NCI-H2171 (cell line): ENCODE measurements at places on chromosomes 3 and 15.

DNA sequence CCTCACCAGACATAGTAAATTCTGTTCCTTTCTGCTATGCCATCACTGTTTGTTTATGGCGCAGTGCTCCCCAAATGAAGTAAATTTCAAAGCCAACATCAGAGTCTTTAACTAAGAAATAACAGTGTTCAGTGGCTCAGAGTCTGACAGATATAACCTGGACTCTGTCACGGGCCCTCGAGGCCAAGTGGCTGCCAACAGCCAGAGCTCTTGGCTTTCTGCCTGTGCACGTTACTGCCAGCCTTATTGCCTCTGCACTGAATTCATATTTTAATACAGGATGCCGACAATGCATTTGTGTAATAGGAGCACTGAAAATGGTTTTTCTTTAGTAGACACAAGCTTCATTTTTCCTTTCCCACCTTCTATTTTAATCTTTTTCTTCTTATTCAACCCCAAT, 219.9 kb downstream of the NLGN1 start:
- DNase-seq = no peak

DNA sequence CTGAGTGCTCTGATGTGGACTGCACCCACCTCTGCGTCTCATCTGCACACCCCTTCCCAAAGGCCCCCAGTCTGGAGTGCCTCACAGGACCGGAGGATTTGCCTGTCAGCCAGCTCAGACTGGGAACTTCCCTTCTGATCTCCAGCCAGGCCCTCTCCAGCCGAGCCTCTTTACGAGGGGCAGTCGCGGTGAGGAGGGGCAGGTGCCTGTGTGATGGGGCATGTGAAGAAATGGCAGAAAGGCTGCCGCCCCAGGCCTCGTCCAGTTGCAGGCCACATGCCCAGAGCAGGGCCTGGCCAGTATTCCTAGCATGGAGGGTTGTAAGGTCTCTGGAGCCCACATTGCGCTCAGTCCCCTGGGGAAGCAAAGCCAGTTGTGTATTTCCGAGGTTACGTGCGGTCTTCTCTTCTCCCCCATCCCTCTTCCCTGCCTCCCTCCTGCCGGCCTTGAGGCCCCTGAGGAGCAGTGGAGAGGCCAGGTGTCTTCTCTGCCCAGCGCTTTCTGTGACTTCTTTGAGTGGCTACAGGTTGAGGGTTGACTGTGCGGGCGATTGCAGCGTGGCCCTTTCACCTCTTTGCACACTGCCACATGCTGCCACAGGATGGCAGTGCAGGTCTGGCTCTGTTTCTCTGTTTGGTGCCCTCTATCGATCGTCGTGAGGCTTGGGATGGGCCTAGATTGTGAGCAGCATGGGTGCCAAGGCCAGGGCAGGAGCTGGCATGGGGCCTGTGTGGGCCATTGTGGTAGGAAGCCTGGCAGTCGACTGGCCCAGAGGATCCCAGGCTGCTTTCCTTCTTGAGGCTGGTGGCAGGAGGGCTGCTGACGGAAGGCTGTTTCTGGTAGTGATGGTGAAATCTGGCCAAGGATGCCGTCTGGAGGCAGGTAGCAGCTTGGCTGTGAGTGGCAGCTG, 5.3 kb downstream of the CLK3 start:
- peak; percentile 66 for DNase-seq

DNA sequence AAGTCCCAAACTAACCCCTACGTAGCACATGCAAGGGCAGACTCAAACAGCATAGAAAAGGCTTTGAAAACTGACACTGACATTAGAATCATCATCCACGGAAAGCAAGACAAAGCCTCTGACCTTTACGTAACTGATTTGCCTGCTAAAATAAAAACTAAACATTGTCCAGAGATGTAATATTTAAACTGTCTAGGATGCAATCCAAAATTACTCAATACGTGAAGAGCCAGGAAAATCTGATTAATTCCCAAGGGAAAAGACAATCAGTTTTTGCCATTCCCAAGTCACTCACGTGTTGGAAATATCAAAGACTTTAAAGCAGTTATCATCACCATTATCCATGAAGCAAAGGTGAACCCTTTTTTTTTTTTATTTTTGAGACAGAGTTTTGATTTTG, 13.3 kb upstream of the IQCF1 start:
- no peak for DNase-seq

DNA sequence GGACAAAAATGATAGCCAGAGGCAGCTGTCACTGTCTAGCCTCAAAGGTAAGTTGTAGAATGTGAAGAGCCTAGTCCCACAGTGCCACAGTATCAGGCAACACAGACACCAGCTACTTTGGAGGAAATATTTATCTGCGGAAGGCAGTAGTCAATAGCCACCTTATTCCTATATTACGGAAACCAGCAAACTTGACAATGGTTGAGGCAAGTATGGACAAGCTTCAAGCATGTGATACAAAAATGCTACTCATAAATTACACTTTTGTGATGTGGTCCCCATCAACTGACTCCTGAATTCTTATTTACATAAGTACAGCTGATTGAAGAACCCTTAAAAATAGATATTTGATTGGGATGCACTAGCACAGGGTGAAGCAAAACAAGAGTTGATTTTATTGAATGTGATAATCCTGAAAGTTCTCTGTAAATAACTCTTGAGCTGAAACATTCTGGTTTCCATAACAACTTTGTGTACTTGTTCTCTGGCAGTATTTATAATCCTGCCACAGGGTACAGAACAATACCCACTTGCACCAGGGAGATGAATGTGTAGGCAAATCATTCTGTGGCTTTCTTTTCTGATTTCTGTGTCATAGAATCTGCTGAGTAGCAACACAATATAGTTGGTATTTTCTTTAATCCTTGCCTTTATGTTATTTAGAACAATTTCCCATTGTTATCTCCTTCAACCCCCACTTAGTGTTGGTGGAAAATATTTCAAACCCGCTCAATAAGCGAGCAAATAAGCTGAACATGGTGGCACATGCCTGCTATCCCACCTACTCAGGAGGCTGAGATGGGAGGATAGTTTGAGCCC, at the start of gene ANKUB1:
TSS of gene ANKUB1 (minus strand) at position 103 of the 819 bp plus-strand sequence. CDS start 188 bp downstream, outside the sequence.
- DNase-seq = no peak
